Memory B cell (primary cell): ENCODE measurements at places on chromosomes 6 and 20.
A peak's percentile ranks its signal among the peaks of the same experiment; 100 is the strongest.

DNA sequence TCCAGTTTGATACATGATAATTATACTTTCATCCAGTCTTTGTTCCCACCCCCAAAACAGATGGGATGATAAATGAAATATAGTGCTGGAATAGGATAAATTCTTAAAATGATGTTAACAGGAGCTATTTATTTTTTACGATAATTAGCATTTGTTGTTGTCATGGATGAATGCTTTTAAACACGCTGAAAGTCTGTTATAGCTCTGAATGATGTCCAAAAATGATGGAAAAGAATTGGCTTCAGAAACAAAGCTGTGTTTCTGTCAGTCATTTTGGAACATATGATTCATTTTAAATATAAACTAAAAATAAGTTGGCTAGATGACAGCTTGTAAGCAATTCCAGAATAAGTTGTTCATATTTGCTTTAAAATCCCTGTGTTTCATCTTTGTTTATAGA, 237.4 kb downstream of the GRIK2 start:
- DNase-seq = no peak

- no peak for DNase-seq
These were observed 481.5 kb upstream of the JAG1 start for GRCh38 chr20:11155156-11155756.

DNA sequence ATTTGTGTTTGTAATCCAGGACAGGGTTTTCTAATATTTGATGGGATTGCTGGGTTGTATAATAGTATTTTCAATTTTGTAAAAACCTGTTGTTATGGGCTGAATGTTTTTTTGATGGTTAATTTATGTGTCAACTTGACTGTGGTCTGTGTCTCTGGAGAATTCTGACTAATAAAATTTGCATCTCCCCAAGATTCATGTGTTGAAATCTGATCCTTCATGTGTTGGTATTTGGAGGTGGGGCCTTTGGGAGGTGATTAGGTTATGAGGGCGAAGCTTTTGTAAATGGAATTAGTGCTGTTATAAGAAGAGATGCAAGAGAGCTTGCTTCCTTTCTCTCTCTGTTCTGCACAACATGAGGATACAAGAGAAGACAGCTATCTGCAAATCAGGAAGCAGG, 48.7 kb upstream of the SAMD5 start:
- no peak for DNase-seq

GRCh38 chr6:123830120-123830519, 26.5 kb downstream of the NKAIN2 start:
- no peak for DNase-seq

DNA sequence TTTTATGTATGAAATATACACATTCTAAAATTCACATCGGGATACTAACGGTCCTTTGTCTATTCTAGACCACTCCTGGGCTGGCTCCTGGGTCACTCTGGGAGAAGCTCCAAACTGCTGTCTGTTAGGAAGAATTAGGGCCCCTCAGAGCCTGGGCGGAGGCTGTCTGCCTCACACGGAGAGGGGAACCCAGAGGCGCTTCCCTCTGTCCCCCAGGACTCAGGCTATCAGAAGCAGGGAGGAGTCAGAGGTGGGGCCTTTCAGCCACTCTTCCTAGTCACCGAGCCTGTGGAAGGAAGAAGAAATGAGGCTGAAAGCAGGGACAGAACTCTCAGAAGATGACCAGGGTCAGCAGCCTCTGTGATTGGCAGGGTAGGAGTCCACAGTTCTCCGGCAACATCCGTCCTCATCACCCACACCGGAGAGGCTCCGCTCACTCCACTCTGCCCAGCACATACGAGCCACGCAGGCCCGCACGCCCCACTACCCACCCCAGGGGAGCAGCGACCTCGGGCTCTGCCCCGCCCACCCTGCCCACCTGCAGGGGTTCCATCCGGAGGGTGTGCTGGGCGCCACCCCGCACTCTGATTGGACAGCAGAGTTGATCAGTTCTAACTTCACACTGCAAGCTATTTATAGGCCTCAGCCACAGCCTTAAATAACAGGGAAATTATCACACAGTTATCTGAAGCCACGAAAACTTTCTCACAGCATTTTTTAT, 182.1 kb upstream of the AFDN start:
- DNase-seq = no peak

DNA sequence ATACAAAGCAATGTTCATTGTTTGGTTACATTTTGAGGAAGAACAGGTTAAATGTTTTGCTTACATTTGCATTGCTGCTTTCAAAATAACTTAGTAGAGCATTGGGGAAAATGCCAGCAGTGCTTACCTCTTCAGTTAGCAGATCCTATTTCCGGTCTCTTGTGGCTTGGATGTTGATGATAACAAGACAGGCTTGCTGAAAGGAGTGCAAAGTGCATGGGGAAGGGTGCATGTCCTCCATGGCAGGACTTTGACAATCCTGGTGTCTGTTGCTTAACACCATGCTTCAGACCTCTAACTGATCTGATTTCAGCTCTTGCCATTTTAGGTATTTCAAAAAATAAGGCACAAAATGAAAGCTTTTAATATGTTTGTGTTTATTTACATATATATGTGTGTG, 21.1 kb downstream of the TPD52L1 start:
- no peak for DNase-seq

GRCh38 chr6:129521946-129522345, 188.0 kb downstream of the ARHGAP18 start:
- no peak for DNase-seq

- no peak for DNase-seq
These were observed 15.7 kb upstream of the IGF2R start for GRCh38 chr6:159953091-159953601.

DNA sequence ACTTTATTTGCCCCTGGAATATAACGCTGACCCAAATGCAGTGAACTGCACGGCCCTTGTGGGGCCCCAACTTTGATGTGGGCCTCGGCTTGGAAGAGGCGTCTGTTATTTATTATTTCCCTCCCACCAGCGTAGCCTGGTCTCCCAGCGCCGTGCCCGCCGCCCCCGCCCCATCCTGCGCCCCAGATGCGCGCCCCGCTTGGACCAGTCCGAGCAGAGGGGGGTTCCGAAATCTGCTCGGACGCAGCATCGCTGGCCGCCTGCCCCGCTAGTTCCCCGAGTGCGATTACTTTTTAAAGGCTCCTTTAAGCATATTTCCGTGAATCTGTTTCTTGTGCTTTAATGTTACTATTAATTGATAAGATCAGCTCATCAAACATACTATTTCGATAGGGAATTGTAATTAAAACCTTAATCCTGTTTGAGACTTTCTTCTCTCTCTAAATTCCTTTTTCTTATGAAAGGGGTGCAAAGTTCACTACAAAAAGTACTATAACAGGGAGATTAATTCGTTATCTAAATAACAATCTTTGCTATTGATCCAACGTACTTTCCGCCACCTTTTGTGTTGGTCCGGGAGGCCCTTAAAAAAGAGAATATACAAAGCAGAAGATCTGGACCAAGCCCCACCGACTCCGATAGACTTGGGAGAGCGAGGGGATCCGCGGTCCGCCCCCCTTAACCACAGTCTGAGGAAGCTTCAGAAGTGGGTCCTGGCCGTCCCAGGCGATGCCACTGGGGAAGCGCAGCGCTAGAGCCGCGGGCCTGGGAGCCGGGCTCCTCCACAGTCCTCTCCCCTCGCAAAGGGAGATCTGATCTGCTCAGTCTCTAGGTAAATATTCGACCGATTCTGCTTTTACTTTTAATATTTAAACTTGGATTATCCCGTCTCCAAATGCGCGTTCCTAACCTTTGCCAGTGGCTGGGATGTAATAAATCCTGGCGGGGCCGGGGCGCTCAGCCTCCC, 10.2 kb downstream of the POU3F2 start:
- DNase-seq = no peak

DNA sequence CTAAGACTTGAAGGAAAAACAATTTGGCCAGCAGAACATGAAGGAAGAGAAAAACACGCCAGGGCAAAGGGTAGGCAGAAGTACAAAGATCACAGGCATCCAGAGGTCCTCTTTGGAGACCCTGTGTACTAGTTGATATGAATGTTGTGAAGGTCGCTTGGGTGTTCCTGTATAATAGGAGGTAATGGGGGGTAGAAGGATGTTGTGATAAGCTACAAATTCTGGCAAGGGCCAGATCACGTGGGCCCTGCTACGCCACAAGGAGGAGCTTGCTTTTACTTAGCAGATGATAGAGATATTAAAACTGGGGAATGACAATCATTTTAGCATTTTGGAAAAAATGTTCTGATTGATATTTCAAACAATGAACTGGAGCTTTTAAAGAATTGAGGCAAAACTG, 878 bp upstream of the HLA-DMA start:
- DNase-seq = no peak

GRCh38 chr20:61882716-61883615, 182.7 kb downstream of the TAF4 start:
- DNase-seq = no peak

DNA sequence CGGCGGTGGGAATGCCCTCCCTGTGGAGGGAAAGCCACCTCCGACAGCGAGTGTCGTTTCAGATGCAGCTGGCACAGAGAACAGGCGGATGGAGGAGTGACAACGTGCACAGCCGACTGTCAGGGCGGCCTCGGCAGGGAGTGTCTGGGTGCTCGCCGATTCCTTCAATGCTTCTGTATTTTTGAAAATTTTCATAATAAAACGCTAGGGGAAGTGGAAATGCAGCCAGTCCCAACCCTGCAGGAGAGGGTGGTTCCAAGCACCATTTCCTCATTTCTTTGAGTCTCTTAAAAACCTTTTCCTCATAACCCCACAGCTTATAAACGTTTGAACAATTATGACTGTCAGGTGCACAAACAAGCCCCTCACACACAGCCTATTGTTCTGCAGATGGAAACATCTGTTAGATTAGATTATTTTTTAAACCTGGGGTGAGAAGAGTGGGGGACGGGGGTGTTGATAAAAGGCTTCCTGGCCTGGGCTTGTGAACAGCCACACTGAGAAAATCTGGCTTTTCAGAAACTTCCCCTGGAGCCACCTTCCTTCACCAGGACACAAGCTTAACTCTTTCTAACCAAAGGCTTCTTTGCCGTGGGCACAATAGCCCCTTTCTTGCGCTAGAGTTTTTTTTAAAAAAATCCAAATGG, 228.9 kb downstream of the ANKRD60 start:
- DNase-seq = no peak

DNA sequence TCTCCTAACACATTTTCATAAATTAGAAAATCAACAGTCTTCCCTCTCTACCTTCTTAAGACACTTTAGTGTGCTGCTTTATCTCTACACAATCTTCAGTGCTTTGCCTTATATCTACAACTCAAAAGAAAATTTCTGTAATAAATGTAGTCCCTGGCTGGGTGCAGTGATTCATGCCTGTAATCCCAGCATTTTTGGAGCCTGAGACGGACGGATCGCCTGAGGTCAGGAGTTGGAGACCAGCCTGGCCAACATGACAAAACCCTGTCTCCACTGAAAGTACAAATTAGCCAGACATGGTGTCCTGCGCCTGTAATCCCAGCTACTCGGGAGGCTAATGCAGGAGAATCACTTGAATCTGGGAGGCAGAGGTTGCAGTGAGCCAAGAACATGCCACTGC, 9.7 kb upstream of the EDN1 start:
- no peak for DNase-seq

DNA sequence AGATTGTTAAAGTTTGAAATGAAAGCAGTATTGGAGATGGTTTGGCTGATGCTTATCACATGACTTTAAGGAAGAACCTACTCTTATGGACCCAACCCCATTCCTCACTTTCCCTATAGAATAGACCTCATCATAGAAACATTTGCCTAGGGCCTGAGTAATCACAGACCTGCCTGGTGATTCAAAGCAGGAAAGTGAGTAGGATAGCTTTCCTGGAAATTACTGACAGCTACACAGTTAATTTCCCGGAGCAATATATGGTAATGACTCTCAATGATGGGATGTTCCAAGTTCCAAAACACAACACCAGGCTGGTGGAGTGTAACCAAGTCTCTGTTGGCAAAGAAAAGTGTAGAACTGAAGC, 233.8 kb downstream of the SIM1 start:
- no peak for DNase-seq

GRCh38 chr6:137102851-137103492, 58.2 kb upstream of the IL20RA start:
- peak; percentile 45 for DNase-seq

DNA sequence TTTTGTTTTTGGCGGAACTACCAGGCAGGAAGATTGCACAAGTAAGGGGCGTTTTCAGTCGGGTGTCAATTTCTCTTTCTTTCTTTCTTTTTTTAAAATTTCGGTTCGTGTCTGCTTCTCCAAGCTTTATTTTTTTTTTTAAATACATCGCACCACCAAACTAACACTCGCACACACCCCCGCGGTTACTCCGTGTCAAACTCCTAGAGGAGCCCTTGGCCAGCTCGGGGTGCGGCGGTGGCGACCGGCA, 338 bp downstream of the UTRN start:
- DNase-seq = no peak

DNA sequence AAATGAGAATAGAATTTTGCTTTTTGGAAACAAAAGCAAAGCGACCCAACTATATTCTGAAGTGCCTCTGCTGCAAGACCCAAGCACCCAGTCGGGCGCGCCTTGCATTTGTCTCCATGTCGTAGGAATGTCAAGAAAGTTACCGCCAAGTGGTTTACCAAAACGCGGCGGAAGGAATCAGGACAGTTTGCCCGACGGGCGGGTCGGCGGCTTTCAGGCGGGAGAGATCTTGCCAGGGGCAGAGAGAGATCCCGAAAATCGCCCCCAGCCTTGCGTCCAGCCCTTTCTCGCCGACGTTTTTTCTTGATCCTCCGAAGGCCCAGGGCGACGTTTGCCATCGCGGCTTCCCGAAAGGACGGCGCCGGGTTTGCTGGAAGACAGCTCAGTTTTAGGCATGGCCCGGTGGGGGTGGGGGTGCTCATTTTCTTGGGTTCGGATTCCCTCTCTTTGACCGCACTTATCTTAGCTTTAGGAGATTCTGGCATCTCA, 4.0 kb upstream of the LIN28B start:
- no peak for DNase-seq

GRCh38 chr20:40207655-40208054, 481.4 kb downstream of the MAFB start:
- no peak for DNase-seq

GRCh38 chr6:41921712-41921998, 356 bp downstream of the BYSL start:
- DNase-seq = no peak

GRCh38 chr6:105533301-105533700, 130.4 kb upstream of the PREP start:
- DNase-seq = no peak

DNA sequence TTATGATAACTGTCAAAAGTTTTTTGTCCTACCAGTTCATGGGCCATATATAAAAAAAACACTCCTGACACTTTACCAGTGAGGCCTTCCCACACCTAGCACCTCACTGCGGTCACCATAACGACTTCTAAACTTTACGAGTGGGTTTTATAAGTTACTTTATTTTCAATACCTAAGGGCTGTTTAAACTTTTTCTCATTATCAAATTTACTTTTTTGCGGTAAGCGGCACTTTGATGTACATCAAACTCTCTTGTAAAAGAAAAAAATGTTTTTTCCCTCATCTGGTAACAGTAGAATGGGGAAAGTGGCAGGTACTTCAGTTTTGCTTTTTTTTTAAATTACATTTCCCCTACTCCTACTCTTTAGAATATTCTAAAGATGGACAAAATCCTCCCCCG, 36.2 kb downstream of the FYN start:
- no peak for DNase-seq
